Suprapubic skin (tissue), 4 donors: ENCODE measurements at places on chromosomes 3 and 15.
A peak's percentile ranks its signal among the peaks of the same experiment; 100 is the strongest.

GRCh38 chr15:99307735-99308134 is 56.5 kb downstream of the LRRC28 start:
- no peak for DNase-seq

DNA sequence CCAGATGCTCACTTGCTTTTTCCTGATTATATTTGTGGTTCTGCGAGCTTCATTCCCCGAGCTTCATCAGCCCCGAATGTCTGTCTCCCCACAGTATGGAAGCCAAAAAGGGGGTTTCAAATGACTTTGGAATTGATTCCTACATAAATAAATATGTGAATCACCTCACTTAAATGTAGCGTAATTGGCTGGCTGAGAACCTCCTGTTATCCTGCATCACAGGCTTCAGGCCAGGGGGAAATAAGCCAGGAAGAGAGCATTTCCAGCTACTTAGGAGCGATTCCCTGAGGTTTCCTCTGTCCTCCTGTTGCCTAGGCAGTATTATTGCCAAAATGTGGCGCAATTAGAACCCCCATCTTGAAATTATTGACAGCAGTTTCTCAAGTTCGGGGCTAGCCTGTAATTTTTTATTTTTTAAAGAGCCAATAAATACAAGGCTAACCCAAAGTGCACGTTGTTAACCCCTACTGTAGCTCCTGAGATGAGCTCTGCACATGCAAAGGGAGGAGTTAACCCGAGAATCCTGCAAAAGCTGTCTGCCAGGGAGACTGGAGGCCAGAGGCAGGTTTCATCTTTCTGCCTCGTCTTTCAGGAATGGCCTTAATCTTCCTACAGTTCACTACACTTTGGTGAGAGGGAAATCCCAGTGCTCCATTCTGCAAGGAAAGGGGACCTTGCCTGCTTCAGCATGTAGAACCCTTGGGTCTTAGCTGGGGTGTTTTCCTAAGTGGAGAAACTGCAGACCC is 148.2 kb downstream of the ADAMTS9 start:
- DNase-seq = no peak

DNA sequence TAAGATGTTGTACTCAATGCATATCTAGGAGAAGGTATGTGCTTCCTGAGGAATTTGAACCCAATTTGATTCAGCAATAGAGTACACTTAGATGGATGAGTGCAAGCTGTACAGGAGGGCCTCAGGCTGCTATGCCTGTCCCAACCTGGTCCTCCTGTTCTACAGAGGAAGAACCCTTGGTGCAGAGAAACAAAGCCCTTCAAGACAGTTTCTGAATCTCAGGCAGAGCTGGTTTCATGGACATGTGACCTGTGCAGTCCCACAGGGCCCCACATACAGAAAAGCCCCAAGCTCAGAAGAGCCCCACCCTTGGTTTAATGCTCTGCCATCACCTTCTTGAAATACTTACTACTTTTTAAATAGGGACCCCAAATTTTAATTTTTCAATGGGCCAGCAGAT is 15.3 kb downstream of the FOXP1 start:
- no peak for DNase-seq

GRCh38 chr15:67188551-67189218 is 65.8 kb downstream of the AAGAB start:
- DNase-seq = no peak

GRCh38 chr3:45964139-45964538 is 20.9 kb downstream of the CXCR6 start:
- DNase-seq = no peak

DNA sequence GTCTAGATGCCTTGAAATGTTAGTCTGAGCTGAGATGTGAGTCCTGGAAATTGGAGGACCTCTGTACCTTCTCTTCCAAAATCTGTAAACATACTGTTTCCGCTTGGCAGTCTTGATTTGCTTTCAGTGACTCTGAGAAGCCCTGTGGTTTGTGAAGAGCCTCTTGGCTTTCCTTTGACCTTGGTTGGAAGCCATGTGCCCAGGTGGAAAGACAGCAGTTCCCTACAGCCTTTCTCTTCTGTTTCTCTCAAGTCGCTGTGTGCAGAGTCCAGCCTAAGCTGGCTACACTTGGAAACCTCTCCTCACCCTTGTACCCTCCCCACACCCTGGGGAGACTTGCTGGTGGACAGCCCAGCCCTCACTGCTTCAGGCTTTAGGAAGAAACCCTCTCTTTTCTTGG is 129.8 kb upstream of the CTDSPL start:
- DNase-seq = no peak

DNA sequence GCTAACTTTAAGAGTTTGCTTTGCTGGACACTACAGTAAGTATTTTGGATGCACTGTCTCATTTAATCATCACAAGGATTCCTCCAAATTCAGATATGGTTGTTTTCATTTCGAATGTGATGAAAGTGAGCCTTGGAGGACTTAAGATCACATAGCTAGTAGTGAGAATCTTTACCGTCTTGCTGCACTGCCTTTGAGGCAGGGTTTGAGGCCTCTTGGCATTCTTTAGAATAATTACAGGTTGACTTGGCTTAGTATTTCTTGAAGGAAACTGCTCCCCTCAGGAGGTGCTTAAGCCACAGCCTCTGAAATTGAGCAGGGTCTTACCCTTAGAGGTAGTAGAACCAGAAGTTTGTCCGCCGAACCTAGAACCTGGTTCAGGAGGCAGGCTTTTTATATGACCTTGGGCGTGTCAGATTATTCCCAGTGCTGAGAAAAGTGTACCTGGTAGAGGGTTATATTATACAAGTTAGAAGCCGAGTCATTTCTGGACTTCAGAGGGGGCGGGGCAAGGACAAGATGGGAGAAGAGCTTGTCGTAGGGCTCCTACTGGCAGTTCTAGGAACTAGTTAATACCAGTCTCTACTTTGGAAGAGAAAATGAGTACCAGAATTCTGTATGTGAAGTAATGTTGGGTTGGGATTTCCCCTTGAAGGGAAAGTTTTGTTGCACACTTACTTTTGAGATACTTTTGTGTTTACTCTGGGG is 1.1 kb downstream of the TFG start:
- no peak for DNase-seq

GRCh38 chr15:43511012-43511885 is 6.2 kb upstream of the MAP1A start:
- no peak for DNase-seq

DNA sequence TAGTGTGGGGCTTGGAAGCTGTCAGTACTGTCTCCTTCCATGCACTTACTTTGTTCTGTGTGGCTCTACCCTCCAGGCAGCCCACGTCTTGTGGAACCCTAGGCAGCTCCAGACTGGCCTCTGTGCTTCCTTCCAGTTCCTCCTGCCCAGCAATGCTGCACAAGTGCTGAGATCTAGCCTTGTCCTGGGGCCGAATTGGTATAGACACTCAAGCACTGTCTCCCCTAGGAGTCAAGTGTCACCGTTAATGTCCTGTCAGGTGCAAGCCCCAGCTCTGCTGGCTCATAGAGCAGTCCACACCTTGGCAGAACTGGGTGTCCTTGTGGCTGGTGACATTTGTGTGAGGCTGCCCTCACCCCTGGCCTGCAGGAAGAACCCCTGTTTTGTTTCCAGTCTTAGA is 130.1 kb downstream of the EEFSEC start:
- DNase-seq = peak; percentile 43

GRCh38 chr15:39669661-39670060 is 88.8 kb downstream of the THBS1 start:
- no peak for DNase-seq

GRCh38 chr3:74119221-74119620 is 494.5 kb upstream of the PDZRN3 start:
- no peak for DNase-seq

- no peak for DNase-seq
These were observed at the start of gene RASL12 for GRCh38 chr15:65067645-65068402. TSS of gene RASL12 (minus strand) at chr15:65067991. CDS start at chr15:65067835, 156 bp downstream.

DNA sequence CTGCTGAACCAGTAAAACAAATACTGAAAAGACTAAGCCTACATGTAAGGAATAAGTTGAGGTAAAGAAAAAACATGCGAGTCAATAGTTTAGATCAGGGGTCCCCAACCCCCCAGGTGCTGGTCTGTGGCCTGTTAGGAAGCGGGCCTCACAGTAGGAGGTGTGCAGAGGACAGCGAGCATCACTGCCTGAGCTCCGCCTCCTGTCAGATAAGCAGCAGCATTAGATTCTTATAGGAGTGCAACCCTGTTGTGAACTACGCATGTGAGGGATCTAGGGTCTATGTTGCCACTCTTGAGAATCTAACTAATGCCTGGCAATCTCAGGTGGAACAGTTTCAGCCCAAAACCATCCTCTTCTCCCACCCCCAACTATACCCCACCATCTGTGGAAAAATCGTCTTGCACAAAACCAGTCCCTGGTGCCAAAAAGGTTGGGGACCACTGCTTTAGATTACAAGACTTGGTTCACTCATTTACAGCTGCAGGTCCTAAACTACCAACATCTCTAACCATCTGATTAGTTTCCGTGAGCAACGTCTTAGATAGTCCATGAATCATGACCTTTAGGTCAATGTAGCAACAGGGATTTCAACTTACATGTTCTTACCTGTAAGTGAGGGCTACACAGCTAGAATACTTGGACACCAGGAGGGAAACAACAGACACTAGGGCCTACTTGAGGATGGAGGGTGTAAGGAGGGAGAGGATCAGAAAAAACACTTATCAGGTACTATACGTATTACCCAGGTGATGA is 66.7 kb downstream of the TRANK1 start:
- DNase-seq = no peak

GRCh38 chr3:101262393-101263240 is 57.8 kb downstream of the IMPG2 start:
- no peak for DNase-seq

DNA sequence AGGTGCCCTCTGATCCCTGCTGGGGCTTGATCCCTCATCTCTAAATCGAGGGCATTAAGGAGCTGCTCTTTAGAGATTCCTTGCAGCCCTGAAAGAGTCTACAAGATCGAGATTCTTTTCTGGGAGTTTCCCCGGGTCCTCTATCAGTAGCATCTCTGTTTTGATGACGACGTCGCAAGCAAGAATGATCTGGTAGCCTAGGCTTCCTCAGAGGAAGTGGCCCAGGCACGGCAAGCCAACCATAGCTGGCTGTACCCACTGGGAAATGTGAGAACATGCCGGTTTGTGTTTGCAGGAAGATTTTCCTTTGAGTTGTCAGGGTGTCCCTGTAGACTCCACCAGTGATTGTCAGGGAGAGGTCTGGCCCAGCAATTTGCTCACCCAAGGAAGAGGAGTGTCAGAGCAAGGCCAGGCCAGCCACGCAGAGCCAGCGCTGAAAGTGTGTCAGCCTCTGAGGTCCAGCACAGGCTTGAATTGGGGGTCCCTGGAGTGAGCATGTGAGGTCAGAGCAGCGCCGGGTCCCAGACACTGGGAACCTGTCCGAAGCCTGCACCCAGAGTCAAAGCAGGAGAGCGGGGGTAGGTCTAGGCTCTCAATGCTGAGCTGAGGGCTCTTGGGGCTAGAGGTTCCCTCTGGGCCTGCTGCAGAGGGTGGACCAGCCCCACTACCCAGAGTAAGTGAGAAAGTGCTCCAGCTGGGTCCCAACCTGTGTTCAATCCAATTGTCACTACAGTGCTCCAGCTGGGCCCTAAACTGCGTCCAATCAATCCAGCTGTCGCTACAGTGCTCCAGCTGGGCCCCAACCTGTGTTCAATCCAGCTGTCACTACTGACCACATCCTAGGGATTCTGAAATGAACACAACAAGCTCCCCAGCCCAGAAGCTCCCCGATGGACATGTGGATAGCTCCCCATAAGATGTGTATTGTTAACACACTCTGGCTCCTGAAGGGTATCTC is 95.7 kb downstream of the CHDH start:
- DNase-seq = no peak
